ENCODE measurements at places on chromosomes 6 and 20.

DNA sequence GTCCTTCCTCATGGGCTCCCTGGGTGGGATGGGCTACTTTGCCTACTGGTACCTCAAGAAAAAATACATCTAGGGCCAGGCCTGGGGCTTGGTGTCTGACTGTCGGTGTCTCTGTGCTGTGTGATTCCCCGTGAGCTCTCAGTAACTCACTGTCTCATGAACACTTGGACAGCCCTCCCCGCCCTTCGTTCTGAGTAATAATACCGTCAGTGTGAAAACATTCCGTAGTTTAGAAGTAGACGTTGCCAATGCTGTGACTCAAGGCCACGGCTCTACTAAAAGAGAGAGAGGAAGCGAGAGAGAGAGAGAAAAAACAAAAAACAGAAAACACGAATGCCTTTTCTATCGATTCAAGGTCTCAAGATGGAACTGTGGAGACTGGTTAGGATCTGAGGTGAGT, 31.8 kb downstream of the FITM2 start:
- DNase-seq: no peak

DNA sequence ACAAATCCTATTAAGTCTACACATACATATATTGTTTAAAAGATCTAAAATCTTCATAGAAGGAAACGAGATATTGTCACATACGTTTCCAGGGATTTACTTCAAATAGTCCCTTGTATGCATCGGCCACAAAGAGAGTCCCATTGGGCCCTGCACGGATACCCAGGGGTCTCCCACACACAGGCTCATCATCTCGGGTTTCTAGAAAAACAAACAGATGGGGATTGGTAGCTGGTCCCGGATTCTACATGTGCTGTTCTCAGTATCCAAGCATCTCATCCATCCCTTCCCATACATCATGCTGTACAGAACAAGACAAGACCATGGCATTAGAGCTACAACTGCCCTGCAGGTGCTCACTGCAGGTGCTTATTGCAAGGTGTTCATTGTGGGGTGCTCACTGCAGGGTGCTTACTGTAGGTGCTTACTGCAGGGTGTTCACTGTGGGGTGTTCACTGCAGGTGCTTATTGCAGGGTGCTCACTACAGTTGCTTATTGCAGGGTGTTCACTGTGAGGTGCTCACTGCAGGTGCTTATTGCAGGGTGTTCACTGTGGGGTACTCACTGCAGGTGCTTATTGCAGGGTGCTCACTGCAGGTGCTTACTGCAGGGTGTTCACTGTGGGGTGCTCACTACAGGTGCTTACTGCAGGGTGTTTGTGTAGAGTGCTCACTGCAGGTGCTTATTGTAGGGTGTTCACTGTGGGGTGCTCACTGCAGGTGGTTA, 21.0 kb downstream of the APMAP start:
- no peak for DNase-seq

GRCh38 chr6:147538821-147539220, 30.3 kb downstream of the SAMD5 start:
- DNase-seq: no peak

DNA sequence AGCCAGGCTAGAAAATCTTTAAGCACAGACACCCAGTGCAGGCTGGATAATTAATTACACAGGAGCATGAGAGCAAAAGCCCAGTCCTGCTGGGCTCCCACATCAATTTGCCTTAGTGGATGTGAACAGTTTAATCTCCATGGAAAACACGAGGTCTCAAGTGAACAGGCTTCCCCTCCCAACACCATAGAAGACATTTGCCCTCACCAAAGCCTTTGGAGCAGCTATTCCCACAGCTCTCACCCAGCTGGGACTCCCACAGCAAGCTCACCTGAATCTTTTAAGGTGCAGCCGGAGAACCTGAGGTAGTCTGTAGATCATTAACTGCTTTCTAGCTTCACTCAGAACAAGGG, 12.0 kb downstream of the TOMM6 start:
- DNase-seq: no peak

- DNase-seq: peak; percentile 30
These were observed 14.2 kb downstream of the PAX1 start for GRCh38 chr20:21719592-21720214.
